ENCODE measurements at places on chromosomes 6 and 20.

- no peak for DNase-seq
Observed at GRCh38 chr6:75460681-75461080, 32.9 kb downstream of the FILIP1 start.

- DNase-seq, result no peak
Observed at GRCh38 chr20:62860391-62860923, 1.2 kb downstream of the TCFL5 start.

- DNase-seq, result no peak
Observed at GRCh38 chr6:121319112-121319553, 15.1 kb downstream of the TBC1D32 start.

GRCh38 chr6:32844839-32845383 is 1.1 kb upstream of the PSMB8 start:
- no peak for DNase-seq

DNA sequence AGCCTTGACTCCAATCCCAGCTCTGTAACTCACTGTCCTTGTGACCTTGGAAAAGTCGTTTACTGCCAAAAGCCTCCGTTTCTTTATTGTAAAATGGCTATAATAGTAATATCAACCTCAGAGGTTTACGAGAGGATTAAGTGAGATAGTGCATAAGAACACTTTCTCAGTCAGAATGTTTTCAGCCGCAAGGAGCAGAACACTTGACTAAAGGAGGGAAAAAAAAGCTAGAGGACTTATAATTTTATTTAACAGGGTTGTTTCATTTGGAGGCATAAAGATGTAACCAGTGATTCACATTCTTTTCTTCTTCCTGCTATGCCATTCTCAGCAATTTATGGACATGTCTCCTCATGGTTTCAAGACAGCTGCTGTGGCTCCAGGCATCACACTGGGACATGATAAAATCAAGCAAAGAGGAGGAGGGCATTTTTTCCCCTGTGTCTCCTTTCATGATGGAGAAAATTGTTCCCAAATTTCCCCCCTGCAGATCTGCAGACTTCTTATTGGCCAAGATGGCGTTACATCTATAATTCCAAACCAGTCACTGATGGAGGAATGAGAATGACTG is 143.0 kb upstream of the PTPN1 start:
- DNase-seq, result no peak

GRCh38 chr6:43984442-43985321 is 142.6 kb downstream of the MRPL14 start:
- DNase-seq, result no peak

GRCh38 chr20:34941226-34941625 is 14.4 kb downstream of the GSS start:
- no peak for DNase-seq

DNA sequence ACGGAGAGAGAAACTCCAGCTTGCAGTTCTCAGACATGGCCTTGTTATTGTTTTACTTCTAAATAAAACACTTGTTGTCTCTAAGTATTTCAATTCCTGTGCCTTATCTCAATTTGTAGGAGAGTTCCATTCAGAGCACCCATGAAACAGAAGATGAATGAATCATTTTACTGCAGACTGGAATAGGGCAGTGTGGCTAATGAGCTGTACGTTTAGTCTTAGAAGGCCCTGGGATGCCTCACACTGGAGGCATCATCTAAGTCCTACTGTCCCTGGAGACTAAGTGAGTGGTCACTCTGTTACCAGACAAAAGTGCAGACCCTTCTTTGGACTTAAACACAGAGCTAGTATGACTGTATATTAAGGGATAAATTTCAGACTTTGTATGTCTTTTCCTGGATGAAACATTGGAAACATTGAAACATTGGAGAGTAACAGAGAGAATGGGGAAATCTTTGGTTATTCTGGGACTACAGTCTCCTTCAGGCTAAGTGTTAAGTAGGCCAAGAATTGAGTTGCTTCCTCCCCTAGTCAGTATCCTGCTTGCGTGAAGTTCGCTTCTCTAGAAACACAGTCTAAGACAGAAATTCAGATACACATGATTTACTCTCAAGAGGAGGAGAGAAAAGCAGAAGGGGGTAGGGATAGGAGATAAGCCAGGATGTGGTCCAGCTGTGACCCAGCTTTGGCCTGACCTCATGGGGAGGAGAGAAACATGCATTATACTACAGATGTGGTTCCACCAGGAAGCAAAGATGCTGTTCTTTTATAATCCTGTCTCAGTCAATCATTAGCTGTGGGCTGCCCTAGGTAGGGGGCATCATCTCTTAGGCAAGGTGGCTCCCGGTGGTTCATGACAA is 167.4 kb upstream of the BMP2 start:
- DNase-seq, result no peak

DNA sequence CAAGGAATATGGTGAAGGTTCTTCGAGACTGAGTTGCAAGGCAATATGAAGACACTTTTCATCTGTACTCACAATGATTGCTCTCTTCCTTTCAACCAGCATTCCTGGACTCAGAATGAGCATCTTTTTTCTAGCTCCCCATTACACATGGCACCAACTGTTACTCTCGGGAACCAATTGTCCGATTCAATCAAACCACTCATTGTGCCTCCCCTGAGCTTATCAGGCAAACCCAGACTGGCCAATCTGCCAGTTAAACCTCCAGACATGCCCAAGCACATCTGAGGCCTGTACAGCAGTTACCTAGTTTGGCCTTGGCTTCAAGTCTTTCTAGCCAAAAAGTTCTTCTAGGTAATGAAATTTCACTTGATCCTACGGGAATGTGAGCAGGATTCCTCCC is 164.1 kb downstream of the ID4 start:
- DNase-seq, result no peak

- DNase-seq, result no peak
Observed at GRCh38 chr6:149266659-149267058, 50.9 kb upstream of the TAB2 start.

DNA sequence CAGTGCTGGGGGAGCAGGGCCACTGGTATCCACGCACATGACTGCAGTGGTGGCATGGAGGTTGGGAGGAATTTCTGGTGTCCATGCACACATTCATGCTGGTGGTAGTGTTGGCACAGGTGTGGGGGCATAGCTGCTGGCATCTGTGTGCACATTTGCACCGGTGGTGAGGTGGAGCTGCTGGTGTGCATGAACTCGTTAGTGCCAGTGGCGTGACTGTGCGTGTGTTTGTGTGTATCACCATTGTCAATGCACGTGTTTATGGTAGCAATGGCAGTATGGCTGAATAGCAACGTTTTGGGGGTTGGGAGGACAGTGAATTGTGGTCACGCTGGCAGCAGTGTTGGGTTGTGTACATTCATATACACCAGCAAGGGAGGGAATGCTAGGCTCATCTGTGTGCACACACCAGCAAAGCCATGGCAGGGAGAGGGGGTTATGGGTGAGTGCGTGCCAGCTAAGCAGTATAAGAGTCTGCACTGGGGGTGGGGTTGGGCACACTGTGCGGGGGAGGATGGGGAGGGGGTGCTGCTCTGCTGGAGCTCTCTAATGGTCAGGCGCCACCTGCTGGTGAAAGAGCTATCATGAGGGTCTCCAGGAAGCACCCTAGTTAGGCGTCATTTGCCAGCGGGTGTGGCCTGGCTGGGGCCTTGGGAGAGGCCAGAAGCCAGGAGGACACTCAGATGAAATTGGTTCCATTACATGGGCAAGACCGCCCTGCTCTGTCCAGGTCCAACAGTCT is 626.1 kb upstream of the ID4 start:
- DNase-seq, result no peak

- DNase-seq, result peak; percentile 40
Observed at GRCh38 chr6:6704103-6705060, 115.9 kb downstream of the LY86 start.

- DNase-seq, result no peak
Observed at GRCh38 chr6:123276546-123276980, 280.5 kb downstream of the CLVS2 start.

DNA sequence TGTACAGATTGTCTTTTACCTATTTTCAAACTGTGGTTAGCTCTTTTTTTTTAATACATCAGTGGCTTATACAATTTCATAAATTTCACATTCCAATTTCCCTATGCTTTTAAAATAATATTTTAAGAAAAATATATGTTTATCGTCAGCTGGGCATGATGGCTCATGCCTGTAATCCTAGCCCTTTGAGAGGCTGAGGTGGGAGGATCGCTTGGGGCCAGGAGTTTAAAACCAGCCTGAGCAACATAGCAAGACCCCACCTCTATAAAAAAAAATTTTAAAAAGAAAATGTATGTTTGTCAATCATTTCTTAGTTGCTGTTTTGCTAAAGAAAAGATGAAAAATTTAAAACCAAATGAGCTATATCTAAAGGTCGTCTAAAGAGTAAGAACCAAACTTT is 3.4 kb downstream of the GJA1 start:
- DNase-seq, result no peak

DNA sequence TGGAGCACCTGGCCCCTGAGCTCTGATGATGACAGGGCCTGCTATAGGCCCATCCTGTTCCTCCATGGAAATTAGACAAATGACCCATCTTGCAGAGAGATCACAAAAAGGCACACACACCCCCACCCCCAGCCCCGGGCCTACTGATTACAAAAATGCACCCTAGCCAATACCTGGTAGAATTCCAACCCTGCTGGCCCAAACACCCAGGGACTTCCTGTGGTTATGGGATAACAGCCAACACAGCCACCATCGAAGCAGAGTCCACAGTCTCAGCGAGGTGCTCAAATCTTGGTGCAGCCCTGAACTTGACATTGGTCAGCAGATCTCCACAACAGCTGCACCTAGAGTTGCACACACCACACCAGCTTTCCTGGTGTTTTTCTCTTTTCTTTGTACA is 17.0 kb downstream of the NCR2 start:
- DNase-seq, result no peak

GRCh38 chr6:145891565-145891964 is 72.6 kb downstream of the SHPRH start:
- DNase-seq, result no peak

DNA sequence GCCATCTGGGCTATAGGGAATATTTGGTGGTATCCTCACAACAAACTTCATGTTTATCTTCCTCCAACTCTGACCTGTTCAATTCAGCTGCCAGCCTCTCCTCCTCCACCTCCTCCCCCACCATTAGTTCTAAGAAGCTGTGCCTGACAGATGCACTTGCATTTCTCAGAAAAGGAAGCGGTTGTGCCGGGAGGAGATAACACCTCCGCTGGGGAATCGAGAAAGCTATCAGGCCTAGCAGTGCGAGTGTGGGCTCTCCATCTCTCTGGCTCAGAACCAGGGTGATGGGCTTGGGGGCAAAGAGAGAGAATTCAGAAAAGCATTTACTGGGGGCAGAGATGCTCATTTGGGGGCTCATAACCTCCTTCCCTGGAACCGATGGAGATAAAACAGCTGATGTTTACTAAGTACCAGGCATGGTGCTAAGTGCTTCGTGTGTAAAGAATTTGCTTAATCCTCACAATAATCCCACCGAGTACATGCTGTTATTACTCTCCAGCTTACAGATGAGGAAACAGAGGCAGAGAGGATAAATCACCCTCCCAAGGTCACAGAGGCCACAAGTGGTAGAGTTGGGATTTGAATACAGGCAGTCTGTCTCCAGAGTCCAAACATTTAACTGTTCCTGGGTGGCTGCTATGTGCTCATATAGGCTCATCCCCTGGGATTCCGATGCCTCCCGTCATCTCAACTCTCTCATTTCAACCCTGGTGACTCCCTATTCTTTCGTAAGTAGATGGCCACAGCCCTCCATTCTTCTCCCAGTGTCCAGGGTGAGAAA is 38.3 kb downstream of the COX4I2 start:
- DNase-seq, result no peak

DNA sequence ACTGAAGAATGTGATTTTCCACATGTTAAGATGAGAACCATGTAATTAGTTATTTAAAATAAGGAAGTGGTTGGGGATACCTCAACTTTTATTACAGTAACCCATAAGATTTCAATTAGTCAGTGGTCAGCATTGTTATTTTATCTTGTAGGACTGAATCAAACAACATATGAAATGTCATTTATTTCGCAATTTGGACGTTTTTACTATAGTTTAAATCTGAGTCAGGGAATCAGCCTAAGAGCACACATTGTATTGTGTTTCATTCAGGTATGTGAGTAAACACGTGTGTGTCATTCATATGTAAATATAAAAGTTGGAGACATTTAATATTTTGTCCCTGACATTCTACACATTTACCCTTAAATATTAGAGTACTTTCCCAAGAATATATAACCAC is 1418.7 kb downstream of the GRIK2 start:
- no peak for DNase-seq

GRCh38 chr6:137640086-137640485 is 145.9 kb upstream of the OLIG3 start:
- no peak for DNase-seq

DNA sequence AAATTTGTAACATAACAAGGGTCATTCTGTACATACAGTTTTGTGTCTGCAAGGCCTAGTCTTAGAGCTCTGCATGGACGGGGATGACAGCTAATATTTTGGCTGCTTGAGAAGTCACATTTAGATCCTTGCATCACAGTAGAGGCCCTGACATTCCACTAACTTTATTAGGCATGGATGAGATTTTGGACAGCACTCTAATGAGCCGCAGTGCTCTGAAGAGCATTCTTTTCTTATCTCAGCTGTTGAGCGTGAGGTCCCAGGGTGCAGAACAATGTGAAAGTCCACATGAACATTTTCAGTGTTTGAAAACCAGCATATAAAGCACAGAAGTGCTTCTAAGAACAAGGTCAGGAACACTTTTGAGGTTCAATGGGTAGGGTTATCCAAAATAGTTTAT is 58.9 kb downstream of the IPCEF1 start:
- DNase-seq, result no peak

DNA sequence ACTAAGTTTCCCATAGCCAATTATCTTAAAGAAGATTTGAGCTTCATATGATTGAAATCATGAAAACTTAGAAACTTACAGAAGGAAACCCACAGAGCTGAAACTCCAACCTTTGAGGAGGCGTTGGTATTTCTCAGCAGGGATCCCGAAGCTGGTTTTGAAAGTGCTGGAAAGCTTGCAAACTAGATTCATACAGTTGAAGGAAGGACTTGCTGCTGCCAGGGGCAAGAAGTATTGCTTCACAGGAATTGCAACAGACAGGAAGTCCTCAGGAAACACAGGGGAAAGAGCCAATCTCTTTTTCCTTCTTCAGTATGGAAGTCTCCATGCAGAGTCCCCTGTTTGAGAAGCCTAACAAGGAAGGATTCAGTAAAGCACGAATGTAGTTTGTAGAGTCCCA is 419.7 kb downstream of the CD109 start:
- DNase-seq, result no peak

GRCh38 chr6:157860505-157860991 is 37.5 kb downstream of the SNX9 start:
- no peak for DNase-seq

DNA sequence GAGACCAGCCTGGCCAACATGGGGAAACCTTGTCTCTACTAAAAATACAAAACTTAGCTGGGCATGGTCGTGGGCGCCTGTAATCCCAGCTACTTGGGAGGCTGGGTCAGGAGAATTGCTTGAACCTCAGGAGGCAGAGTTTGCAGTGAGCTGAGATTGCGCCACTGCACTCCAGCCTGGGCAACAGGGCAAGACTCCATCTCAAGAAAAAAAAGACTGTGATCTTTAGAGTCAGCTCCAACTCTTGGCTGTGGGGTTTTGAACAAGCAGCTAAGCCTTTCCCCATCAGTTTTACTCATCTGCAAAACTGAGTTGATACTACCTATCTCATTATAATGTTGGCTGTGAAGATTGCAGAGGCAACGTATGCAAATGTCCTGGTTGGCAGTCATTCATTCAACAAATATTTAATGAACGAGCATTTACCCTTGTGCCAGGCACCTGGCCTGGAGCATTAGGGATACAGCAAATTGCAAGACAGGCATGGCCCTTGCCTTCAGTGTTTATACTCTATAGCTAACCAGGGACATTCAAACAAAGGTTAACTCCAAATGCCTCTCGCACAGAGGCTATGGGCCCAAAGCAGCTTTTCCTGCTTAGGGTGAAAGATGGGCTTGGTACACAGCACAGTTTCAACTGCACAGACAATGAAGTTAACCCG is 37.8 kb downstream of the ILRUN start:
- DNase-seq, result no peak
